CD4-positive, alpha-beta T cell treated with Interleukin-12 subunit alpha and Interleukin-12 subunit beta, for 1 hour (primary cell): ENCODE measurements at places on chromosomes 3 and 15.
A peak's percentile ranks its signal among the peaks of the same experiment; 100 is the strongest.

DNA sequence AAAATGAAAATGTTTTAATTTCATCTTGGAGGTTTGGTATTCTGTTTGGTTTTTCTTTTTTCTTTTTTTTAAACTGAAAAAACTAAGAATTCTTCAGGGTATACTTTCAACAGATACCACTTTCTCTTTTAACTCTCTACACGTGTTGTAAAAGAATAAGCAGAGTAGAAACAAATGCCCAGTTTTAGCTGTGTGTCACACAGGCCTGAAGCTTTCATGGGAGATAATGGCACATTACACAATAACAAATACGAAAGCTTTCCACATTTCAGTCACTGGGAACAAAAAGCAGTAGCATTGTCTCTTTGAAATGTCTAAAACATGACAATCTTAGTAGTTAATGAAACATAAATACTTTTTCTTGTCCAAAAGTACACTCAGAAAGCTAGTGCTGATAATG lies 818.5 kb downstream of the TBL1XR1 start:
- DNase-seq = no peak

DNA sequence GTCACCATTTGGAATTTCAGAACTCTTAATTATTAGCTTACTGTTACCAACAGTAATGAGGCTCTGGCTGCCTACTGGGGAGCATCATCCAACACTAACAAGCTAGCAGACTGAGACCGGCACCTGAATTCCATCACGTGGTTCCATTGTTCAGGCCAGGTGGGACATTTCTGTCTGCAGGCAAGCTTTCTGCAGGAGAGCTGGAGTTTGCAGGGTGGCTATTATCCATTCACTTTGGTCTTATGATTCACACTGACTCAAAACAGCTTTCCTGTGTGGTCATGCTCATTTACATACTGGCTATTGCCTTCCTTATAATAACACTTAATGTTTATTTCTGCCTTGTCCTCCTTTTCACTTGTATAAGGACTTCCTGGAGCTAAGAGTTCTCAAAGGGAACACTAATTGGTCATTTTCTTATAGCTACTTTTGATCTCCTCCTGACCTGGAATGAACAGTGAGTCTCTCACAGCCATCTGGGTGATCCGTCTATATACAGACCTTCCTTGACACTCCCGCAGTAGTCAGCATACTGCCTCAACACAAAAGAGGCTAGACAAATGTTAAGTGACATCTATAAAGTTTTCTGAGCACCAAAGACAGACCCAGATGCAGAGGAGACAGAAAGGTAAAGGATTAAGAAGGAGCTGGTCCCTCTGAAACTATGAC lies 695.4 kb downstream of the FHIT start:
- DNase-seq = no peak

DNA sequence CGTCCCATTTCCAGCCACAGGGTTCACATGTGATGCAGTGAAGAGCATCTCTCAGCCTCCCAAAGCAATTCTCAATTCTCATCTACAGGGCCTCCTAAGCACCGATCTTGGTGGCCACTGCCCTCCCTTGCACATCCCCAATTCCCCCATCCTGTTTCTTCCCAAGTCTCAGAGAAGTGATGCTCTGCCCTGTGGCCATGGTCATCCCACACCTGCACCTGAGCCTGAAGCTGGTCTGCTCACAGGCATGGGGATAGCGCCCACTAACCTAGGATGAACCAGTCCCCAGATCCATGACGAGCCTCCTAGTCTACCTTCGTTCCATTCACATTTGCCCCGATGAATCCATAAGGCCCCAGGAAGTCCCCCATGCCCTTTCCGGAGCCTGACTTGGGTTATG lies 201.5 kb downstream of the UACA start:
- DNase-seq = no peak

GRCh38 chr3:64094713-64095079 lies 71.4 kb upstream of the PSMD6 start:
- no peak for DNase-seq

DNA sequence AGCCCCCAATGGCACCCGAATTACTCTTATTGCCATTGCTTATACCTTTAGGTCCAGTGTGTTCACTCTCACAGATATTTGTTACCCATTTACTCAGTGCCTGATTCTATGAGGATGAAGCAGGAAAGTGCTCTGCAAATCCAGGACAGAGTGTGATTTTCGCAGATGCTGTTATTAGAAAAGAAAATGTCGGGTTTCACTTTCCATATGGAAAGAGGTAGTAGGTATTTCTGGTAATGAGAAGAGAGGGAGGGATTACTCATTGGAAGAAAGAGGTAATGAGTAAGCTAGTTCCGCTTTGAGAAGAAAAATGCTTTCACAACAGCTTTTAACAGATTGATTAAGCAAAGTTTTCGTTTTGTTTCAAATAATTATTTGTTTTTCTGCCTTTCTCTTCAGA lies 336.3 kb upstream of the CFAP20DC start:
- DNase-seq = peak; percentile 6

DNA sequence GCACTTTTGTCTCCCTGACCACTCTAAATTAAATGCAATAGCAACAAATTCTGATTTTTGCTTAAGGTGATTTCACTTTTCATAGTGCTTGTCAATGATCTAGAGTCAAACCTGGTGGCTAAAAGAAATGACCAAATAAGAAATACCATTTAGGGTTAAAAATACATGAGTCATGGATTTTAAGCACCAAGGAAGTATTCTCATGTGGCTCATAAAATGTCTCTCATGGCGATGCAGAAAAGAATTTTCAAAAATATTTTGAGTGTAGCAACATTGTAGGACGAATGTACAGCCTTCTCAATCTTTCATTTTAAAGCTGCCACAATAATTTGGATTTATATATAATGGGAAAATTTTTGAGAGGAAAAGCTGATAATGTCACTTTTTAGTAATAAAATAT lies 193.6 kb downstream of the EPHA3 start:
- DNase-seq = no peak

DNA sequence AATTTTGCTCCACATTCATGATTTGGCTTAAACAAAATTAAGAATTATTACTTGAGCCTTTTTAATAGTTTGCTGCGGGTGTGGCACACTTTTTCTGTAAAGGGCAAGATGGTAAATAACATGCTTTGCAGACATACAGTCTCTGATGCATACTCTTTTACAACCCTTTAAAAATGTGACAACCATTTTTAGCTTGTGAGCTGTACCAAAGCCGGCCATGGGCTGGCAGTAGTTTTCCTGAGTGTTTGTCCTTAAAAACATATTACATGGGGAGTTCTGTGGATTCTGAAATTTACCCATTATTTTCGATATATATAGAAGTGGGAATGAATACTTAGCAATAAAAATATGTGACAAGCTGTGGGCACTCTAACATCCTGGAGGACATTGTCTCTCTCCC lies 163.4 kb downstream of the FNDC3B start:
- DNase-seq = no peak

GRCh38 chr15:21270474-21270873 lies 169.8 kb downstream of the POTEB3 start:
- no peak for DNase-seq

- DNase-seq = no peak
Measured at GRCh38 chr15:75001310-75001709, 5.9 kb downstream of the SCAMP5 start.

GRCh38 chr3:185176750-185177359 lies 24.0 kb upstream of the C3orf70 start:
- DNase-seq = peak; percentile 19

DNA sequence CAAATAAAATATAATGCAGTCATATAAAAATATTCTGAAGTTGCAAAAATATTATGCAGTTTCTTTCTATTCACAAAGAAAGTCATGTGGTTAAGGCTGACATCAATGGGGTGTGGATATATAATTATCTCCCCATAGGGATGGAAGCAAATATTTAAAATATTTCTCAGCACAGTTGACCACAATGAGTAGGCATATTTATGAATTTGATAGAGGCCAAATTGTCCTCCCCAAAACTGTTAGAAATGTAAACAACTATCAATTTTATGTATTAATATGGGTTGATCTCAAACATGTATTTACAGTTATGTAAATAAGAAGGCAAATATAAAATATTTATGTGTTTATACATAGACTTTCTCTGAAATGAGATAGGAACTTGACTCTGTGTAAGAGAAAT lies 246.0 kb upstream of the CBLB start:
- no peak for DNase-seq

DNA sequence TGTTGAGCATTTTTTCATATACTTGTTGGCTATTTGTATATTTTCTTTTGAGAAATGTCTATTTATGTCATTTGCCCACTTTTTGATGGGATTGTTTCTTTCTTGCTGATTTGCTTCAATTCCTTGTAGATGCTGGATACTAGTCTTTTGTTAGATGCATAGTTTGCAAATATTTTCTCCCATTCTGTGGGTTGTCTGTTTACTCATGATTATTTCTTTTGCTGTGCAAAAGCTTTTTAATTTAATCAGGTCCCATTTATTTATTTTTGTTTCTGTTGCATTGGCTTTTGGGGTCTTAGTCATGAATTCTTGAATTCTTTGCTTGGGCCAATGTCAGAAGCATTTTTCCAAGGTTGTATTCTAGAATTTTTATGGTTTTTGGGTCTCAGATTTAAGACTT lies 251.7 kb downstream of the WNT5A start:
- DNase-seq = no peak

- DNase-seq = no peak
Measured at GRCh38 chr15:39908186-39908585, 11.9 kb downstream of the GPR176 start.

- no peak for DNase-seq
Measured at GRCh38 chr15:40562691-40563090, 2.2 kb downstream of the CCDC32 start.

DNA sequence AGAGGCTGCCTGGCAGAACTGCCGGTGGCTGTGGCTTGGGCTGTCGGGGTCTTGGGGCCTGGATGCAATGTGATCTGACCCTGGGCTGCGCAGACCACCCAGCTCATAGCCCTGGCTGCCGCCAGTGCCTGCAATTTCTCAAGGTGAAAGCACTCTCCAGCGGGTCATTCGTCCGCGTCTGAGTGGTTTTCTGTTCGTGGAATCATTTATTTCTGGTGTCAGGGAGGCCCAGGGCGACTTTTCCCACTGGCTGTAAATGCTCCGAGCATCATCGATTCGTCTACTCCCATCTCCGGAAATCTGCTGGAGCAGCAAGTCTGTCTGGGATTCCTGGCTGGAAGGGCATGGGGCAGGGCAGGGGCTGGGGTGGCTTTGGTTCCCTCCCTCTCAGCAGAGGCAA lies 40.6 kb upstream of the ADPGK start:
- no peak for DNase-seq

GRCh38 chr3:143975554-143976152 lies 4.0 kb downstream of the DIPK2A start:
- peak; percentile 40 for DNase-seq

DNA sequence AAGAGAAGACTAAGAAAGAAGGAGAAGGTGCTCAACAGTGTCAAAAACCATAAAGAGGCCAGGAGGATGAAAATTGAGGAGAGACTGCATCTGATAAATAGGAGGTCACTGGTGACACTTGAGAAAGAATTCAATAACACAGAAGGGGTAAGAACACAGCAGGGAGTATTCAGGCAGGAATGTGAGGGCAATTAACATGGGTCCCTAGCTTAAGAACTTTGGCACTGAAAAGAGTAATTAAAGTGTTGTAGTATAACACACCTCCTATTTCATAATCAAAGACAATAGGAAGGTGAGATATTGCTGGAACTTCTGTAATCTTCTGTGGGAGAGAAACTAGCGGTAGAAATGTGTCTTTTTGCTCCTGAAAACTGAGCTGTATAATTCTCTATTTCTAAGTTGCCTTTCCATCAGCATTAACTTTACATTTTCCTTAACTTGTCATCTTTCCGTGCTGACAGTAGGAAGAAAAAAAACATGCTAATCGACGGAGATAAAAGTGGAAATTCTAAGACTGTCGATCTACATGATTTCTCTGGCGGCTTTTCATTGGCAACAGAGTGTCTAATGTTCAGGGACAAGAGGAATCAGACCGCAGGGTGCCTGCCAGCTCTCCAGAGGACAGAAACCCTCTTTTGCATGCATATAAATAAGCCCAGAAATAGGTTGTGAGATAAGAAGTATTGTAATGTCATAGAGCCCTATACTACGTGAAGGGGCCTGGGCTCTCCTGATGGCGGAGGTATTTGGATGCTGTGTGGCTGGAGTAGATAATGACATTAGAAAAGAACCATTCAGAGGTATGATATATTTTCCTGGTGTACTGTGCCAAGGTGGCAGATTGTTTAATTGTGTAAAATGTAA lies 147.9 kb upstream of the GAP43 start:
- DNase-seq = no peak

DNA sequence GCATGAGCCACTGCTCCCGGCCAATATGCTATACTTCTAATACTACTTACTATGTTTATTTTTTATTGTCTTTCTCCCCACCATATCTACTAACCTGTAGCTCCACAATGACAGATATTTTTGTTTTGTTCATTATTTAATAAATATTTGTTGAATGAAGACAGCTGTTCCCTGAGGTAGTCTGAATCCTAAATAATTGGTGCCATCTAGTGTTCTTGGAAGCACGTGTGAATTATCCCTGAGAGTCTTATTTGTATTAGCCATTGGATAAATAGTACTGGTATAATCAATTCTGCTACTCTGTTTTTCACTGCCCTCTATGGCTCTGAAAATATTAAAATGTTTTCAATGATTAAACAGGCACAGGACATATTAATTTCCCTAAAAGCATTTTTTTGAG lies 5.6 kb upstream of the APPL1 start:
- DNase-seq = no peak

GRCh38 chr3:37997342-37997741 lies 6.8 kb downstream of the VILL start:
- DNase-seq = no peak

DNA sequence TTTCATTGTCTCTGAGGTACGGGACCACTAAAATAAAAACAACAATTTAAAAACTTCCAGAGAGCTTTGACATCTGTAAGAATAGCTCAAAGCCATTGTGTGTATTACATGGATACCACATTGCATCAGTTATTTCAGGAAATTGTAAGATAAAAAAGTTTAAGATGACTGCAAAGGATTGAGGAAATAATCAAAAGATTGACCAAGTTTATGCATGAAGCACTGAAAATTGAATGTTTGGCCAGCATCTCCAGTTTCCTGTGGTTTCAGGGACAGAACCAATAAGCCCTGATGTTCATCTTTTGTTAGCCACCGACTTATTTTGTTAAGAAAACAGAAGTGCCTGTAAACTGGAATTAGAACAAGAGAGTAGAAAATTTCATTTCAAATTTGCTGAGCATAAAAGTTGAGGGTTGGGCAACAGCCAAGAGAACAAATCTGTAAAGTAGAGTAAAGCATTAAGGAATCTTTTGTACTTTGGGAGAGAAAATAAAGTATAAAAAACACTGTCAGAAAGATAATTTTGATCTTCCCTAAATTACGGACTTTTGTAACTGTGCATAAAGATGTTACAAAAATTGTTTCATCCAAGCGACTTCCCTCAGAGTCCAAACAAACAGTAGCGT lies 211.5 kb upstream of the P2RY1 start:
- DNase-seq = no peak

DNA sequence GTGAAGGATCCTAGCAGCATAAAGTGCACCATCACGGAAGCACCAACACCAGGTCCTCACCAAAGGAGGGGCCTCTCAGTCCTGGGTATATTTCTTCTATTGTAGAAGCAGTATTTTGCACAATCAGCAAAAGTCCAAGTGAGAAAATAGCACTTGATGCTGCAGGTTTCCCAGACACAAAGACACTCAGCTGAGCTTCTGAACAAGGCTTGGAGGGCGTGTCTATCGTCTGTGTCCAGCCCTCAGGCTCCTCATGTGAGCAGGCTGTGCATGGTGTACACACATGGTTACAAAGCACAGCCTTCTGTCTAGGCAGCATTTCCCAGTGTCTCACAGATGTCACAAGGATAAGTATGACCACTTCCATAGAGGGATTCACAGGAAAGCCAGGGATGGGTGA lies 98.3 kb upstream of the SPATA12 start:
- DNase-seq = no peak
